ENCODE measurements at places on chromosomes 3 and 15.

DNA sequence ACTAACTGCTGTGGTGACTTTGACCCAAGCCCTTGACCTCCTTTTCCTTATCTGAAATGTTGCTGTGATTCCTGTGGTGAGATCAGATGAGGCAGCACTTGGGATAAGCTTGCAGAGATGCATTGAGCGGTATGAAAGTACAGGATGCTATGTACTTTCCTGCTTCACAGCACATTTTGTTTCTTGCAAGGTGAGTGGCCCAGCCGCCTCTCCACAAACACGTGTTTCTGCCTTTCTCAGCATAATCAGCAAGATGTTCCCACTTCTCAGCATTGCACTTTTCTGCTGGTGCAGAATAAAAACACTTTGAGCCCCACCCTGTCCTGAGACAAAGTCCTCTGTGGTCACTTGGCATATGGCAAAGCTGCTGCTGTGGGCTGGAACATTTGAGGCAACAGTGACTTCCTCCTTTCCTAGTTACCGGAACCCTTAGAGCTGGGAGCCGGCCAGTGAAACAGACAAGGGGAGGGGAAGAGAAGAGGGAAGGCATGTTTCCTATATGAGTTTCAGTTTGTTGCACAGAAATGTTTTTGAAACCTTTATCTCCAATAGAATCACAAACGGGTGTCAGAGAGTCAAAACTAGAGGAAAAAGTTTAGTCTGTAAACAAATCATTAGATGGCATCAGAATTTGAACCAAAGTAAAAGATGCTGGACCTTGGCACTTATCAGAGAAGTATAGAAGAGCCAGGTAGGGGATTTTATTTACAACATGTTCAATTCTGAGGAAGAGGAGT lies 5.0 kb downstream of the NUDT16 start:
- DNase-seq: no peak

- no peak for DNase-seq
These were observed 826.6 kb downstream of the SQOR start for GRCh38 chr15:46461416-46461815.

GRCh38 chr3:79247725-79248043 lies 520.1 kb downstream of the ROBO1 start:
- no peak for DNase-seq

GRCh38 chr3:28347374-28348264 lies 902 bp upstream of the ZCWPW2 start:
- DNase-seq: no peak

DNA sequence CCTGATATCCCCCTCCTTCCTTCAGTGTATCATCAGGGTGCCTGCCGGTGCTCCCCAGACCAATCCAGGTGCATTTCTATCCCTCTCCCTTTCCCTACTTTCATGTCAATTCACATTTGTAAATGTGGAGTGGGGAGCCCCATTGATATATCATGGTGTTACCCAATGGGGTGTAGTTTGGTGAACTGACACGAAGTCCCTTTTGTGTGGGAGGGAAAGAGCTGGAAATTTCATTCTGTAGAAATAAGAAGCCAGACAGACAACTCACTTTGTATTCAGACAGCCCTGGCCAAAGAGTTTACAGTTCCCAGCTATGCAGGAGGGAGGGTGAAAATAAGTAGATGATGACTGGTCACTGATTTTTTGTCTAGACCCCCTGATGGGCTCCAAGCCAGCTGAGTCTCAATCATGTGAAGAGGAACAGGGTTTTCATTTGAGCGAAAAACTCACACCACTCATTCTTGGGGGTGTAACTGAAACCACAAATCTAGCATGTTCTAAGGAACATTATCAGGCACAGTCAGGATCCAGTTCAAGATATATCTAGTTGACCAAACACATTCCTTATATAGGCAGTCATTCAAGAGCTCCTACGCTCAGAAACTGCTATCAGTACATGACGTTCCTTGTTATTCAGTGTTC lies 58.9 kb downstream of the LMCD1 start:
- DNase-seq: no peak

DNA sequence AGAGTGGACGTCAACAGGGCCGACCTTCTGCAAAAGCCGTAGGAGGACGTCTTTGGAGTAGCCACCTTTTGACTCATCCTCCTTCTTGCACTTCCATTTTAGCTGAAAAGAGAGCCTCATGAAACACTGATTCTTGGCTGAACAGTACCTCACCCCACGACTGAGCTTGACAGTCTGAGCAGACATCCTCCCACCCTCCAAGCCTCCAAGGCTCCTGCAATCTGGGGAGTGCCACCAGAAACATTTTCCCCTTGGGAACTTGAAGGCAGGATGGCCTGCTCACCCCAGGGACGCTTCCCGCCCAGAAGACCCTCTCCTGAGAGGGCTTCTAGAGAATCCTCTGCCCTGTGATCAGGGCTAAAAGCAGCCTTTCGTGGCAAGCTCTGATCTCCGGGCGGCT lies 5.2 kb downstream of the C15orf62 start:
- DNase-seq: no peak

- DNase-seq: no peak
These were observed 28.8 kb upstream of the IMPDH2 start for GRCh38 chr3:49058011-49058410.

DNA sequence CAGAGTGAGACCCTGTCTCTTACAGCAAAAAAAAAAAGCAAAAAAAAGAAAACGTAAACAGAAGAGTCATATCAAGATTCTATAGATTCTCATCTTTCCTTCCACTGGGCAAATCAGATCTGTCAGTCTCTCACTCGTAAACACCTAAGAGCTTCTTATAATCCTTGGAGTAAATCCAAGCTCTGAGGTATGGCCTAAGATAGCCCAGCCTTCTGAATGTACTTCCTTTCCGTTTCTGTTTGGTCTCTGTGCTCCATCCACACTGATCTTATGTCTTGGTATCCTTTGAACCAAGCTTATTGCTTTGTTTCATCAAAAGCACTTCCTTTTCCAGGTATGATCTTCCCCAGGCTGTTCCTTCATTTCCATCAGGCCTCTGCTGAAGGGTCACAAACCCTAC lies 137.8 kb downstream of the CADPS start:
- DNase-seq: no peak

GRCh38 chr3:137763594-137763938 lies 549 bp upstream of the SOX14 start:
- no peak for DNase-seq

DNA sequence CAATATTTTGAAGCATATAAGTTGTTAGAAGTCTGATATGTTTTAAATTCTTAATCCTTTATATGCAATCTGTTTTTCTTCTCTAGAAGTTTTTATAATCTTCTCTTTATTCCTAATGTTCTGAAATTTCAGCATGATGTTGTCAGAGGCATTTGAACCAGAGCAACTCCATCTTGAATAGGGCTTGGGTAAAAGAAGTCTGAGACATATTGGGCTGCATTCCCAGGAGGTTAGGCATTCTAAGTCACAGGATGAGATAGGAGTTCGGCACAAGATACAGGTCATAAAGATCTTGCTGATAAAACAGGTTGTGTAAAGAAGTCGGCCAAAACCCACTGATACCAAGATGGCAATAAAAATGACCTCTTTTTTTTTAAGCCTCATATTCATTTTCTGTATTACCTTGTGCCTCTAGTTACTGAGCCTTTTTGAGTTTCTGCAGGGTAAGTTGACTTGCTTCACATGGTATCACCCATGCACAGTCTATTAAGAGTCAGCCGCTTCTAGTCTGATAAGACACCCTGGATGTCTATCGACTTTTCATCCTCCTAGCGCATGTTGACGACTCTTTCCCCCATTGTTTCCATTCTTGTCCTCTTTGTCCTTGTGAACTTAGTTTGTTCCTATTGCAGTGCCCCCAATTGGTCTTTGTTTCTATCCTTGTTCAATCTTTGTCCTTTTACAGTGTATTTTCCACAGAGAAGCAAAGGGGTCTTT lies 80.8 kb upstream of the RNU6-1 start:
- no peak for DNase-seq

GRCh38 chr3:192365571-192365970 lies 361.8 kb downstream of the FGF12 start:
- no peak for DNase-seq

DNA sequence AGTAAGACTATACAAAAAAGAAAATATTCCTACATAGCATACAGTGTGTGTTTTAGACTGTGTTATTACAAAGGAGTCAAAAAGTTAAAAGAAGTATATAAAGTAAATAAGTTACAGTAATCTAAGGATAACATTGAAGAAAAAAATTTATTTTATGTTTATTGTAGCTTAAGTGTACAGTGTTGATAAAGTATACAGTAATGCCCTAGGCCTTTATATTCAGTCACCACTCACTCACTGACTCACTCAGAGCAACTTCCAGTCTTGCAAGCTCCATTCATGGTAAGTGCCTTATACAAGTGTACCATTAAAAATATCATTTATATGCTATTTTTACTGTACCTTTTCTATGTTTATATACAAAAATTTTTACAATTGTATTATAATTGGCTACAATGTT lies 220.1 kb downstream of the BCHE start:
- no peak for DNase-seq

DNA sequence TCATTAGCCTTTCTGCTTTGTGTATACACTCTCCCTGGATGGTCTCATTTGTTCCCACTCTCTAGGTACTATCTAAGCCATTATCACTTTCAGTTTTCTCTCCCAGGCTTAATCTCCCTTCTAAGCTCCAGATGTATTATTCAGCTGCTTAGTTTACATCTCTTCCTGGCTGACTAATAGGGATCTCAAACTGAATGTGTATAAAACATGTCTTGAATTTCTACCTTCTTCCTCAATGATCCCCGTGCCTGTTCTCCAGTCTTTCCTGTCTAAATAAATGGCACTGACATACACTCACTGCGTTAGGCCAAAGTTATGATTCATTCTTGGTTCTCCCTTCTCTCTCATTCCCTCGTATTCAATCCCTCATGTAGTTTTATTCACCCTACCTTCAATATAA lies 127.3 kb downstream of the NR2F2 start:
- DNase-seq: no peak

DNA sequence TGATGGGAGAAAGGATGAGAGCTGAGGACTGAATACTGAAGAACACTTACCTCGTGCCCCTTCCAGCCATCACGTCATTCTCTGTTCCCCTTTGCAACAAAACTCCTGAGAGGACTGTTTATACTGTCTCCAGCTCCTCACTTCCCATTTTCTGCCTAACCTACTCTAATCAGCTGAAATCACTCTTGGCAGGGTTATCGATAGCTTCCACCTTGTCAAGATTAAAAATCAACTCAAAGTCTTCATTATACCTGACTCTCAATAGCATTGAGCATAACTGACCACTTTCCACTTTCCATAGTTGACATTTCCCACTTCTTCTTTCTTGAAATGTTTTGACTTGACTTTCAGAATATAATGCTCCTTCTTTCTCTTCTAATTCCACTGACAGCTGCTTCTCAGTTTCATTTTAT lies 4.3 kb downstream of the BTBD1 start:
- no peak for DNase-seq

GRCh38 chr15:72782274-72783003 lies 1.1 kb downstream of the ADPGK start:
- DNase-seq: no peak

- no peak for DNase-seq
These were observed 710.1 kb downstream of the SQOR start for GRCh38 chr15:46344915-46345314.

GRCh38 chr15:92665100-92665555 lies 9.6 kb upstream of the FAM174B start:
- no peak for DNase-seq

- DNase-seq: no peak
These were observed 102.2 kb downstream of the PTPRG start for GRCh38 chr3:61663356-61664104.

- no peak for DNase-seq
These were observed 29.9 kb upstream of the NPAP1 start for GRCh38 chr15:24645627-24646026.

GRCh38 chr3:13650210-13651056 lies 101.5 kb downstream of the FBLN2 start:
- DNase-seq: peak; percentile 99

DNA sequence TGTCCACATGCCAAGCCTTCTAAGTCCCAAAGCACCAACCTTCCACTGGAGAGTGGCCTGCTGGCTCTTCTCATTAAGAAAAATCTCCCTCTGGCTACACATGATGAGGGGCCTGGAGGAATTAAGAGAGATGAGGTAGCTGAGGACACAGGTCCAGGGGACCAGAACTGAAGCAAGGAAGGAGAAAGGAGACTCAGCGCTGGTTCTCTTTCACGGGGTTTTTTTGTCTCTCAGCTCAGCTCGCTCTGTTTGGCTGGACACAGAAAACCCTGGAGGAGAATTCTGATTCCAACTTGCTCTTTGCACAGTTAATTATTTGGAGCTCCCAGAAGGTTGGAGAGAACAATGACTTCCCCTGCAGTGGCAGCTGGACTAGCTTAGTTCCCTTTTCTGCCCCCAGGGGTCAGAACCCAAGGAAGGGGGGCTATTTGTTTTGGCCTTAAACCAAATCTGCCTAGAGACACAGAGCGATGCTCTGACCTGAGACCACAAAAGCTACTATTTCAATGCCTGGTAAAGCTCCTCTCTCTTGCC lies 507.6 kb downstream of the FHIT start:
- no peak for DNase-seq

DNA sequence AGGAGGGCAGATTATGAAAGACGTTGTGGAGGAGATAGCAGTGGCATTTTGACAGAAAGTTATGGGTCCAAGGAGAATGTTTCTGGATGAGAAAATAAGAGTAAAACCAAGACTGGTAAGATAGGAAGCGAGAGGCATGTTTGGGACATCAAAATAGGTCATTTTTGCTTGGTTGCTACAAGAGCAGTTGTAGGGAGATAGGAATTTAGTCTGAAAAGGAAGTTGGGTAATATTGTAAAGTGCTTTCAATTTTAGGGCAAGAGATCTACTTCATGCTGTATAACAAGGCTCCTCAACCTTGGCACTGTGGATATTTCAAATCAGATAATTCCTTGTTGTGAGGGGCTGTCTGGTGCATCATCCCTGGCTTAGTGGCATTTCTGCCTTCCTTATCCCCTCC lies 118.0 kb upstream of the DPH6 start:
- DNase-seq: no peak

DNA sequence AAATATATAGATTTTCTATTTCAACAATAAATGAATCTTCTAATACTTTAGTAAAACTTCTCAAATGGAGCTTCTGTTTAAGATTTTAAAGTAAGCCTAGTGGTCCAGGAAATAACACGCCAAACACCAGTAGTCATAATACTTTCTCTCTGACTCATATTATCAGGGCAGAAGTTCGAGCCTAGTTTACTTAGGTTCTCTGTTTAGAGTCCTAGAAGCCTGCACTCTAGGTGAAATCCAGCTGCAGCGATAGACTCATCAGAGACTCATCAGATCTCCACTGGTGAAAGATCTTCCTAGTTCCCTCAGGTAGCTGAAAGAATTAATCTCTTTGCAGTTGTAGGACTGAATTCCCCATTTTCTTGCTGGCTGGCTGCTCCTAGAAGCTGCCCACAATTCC lies 552.5 kb upstream of the ROBO2 start:
- no peak for DNase-seq

- no peak for DNase-seq
These were observed 72.8 kb downstream of the KCNH8 start for GRCh38 chr3:19221081-19221480.

DNA sequence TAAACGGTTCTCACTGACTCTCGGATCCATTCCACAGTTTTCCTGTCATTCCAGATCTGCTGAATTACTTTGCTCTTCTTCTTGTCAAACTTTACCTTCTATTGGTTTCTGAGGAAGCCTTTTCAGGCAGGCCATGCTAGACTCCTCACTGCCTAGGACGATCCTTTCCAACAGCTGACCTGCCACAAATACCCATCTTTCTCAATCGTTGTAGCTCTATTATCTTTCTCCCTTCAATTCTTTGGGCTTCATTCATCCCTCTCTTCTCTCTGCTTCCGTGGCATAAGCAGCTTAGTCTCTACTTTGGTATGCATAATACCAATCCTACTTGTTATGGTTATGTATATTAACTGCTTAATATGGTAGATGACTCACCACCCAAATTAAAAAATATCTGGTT lies 421.8 kb downstream of the NLGN1 start:
- no peak for DNase-seq
